Stimulated activated CD4-positive, alpha-beta T cell treated with anti-CD3 and anti-CD28 coated beads, Interleukin-15, amount 100 ng/mL, for 1 hour (primary cell): ENCODE measurements at places on chromosomes 13 and 19.

- DNase-seq = no peak
Observed at GRCh38 chr13:105448811-105449210, 1086.7 kb downstream of the EFNB2 start.

DNA sequence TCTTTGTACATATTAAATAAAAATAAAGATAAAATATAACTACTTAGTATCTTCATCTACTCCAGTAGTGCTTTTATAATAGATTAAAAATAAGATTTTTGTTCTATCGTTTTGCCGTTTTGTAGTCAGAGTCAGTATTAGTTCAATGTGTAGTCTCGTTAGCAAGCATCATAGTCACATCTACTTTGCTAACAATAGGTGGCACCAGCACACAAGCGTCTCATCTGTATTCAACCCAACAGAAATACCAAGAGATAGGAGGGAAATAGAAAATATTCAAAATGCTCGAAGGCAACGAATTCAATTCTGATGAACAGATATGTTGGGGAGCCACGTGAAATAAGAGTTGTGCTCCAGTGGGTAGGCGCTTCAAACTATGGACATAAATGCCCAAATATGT, 21.4 kb upstream of the MICU2 start:
- DNase-seq = no peak

DNA sequence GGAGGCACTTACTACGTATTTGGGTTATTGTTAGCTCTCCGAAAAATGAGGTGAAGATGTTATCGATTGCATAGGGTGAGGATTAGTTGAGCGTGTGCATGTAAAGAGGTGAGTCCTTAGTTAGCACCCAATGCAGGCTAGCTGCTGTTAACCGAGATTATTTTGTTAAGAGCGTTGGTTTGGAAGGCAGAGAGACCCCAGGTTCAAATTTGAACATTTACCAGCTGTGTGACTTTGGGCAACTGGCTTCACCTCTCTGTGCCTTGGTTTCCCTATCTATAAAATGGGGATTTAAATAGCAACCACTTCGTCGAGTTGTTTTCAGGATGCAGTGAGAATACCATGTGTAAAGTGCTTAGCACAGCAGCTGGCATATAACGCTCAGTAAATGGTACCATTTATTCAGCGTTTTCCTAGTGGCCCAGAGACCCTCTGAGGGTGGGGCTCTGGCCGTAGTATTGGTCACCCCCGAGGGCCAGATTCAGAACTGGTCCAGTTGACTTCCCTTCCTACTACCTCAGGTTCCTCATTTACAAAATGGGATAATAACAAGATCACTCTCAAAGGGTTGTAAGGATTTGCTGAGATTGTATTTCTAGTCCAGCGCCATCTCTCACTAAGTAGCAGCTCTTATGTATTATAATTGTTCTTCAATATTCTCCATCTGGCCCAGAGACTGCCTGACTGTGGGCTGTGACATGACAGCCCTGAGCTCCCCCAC, 887 bp downstream of the SIPA1L3 start:
- no peak for DNase-seq

- no peak for DNase-seq
Observed at GRCh38 chr19:35596366-35596999, 10.5 kb downstream of the PMIS2 start.

DNA sequence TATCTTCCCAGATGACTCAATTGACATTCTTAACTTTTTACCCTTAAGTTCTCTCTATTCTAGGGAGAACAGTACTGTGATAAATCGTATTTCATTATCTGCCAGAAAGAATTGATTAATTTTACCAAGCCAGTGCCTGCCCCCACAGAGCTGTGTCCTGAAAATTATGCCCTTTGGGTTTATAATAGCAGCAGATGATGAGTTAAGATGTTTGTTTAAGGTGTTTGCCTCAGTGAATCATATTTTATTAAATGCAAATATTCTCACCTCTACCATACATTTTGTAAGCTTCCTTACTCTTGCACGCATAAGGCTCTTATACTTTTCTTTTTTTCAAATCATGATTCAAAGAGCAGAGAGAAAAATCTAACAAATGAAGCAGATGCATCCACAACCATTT, 318.6 kb downstream of the DCT start:
- DNase-seq = no peak

GRCh38 chr13:98826146-98826545, 73.7 kb upstream of the SLC15A1 start:
- no peak for DNase-seq

- no peak for DNase-seq
Observed at GRCh38 chr19:4064496-4065260, 2.0 kb downstream of the ZBTB7A start.

DNA sequence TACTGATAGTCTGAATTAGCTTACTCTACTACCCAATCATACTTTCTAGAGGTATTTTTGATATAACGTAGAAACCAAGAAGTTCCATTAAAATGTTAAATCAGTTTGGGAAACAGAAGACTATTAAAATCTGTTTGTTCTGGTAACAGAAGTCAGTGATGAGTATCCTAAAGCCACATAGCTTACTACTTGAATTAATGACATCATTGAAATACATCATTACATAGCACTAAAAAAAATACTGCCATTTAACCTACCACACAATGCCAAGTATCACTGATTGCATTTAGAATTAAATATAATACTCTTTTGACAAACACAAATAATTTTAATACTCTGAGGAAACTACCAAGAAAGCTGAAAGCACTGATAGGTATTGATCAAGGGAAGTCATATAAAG, 5.4 kb downstream of the MRPS31 start:
- no peak for DNase-seq

GRCh38 chr19:11176466-11177193, 20.7 kb downstream of the KANK2 start:
- DNase-seq = no peak

DNA sequence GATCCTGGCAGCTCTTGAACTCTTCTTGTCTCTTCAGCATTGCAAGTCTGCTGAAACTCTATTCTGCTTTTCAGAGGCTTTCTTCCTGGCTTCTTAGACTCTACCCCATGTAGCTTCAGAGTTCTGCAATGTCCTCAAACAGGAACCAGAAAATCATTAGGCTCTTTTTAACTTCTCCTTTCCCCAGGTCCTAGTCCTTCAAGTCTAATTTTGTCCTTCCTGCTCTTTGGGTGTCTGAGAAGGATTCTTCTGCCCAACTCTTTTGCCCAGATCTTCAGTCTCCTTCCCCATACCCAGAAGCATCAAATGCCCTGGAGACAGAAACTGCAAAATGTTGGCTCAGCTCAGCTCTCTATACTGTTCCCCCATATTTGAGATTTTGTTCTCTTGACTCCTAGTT, 50.0 kb upstream of the CALM3 start:
- DNase-seq = no peak

DNA sequence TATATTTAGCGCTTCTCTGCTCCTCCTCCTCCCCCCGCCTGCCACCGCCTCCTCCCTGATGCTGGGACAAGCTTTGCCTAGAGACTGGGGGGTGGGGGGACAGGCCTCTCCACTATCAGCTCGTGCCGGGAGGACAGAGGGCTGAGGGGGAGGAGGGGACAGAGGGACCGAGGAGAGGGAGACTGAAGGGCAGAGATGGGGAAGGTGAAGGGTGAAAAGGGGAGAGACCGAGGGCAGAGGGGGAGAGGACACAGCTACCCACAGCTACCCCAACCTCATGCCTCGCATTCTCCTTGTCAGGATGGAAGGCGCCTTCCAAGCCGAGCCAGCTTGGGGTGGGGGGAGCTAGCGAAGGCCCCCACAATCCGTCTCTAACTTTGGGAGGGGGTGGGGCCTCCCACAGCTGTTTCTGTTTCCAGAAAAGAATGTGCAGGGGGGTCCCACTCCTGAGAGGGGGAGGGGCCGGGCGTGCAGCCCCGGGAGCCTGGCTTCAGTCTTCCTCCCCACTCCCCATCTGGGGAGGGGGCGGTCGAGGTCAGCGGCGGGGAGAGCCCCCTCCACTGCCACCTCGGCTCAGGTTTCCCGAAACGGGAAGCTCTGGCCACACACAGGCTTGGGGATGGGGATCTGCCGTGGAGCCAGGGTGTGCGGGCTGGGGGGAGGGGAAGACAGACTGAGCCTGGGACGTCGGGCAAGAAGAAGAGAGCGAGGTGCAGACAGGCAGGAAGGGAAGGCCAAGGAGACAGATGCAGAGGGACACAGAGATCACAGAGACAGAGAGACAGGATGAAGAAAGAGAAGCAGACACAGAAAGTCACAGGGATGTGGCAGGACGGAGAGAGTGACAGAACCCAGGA, 1.6 kb downstream of the DACT3 start:
- DNase-seq = no peak

- no peak for DNase-seq
Observed at GRCh38 chr13:80199067-80199466, 141.9 kb downstream of the SPRY2 start.

DNA sequence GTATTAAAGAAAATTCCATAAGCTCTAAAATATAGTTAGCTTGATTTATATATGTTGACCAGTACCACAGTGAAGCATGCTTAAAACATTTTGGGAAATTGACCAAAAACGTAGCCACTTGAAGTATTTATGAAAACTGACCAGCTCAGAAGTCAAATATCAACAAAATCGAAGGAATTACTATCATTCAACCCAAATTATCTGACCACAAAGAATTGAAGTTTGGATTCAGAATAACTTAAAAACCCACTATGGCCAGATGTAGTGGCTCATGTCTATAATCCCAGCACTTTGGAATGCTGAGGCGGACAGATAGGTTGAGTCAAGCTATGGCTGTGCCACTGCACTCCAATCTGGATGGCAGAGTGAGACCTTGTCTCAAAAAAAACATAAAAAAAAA, 31.9 kb downstream of the GPALPP1 start:
- no peak for DNase-seq

- DNase-seq = no peak
Observed at GRCh38 chr13:113113846-113114271, 8.3 kb downstream of the F7 start.

DNA sequence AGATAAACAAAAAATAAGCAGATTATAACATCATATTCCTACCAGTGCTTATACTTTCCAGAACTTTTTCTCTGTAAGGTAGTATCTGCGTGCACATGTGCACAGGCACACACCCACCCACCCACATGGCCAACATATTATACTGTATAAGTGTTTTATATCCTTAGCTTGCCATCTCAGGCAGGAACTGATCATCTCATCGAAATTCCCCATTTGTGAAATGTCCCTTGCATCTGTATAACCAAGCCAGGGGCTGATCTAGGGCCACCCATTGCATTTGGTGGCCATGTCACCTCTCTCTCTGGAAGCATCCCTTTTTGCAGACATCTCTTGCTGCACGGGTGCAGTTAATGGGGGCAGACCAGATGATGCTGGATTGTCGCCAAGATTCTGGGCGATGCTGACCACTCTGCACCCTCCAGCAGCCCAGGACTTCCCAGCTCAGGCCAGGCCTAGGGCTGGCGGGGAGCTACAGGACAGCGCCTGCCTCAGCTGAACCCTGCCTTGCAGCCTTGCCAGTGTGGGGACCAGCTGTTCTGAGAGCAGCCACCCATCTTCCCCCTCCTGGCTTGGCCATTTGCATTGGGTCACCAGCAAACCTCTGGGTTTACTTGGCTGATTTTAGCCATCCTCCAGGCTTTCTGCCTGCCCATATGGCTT, 95.9 kb downstream of the SLC7A1 start:
- no peak for DNase-seq

DNA sequence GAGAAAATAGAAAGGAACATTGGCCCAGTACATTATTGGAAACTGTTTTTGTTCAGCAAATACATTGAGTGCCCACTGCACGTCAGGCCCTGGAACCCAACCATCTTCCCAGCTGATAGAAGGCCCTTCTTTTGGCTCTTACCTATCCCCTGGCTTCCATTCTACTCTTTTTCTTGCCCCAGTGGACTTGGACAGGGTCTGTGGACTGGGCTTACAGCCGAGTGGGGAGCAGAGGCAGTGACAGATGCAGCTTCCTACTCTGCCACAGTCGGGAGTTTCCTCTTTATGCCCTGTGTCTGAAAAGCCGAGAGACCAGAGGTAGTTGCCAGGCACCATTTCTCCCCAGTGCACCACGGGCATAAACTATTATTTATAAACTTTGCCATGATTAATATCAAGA, 70.4 kb downstream of the ARHGAP35 start:
- no peak for DNase-seq

DNA sequence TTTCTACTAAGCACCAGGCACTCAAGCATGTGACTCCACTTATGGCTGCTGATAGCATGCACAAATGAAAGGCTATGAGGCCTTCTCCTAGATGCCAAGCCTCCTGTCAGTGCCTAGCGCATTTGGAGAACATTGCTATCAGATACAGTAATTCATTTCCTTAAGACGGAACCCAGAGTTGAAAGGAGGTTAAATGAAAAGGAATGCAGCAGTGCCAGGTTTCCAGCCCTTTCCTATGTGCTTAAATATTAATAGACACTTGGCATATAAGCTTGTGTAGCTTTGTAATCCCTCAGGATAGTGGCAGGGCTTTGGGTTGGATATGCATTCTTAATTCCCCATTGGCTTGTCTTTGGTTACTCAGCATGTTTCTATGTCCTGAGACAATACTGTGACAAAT, 140.1 kb upstream of the FRY start:
- no peak for DNase-seq

DNA sequence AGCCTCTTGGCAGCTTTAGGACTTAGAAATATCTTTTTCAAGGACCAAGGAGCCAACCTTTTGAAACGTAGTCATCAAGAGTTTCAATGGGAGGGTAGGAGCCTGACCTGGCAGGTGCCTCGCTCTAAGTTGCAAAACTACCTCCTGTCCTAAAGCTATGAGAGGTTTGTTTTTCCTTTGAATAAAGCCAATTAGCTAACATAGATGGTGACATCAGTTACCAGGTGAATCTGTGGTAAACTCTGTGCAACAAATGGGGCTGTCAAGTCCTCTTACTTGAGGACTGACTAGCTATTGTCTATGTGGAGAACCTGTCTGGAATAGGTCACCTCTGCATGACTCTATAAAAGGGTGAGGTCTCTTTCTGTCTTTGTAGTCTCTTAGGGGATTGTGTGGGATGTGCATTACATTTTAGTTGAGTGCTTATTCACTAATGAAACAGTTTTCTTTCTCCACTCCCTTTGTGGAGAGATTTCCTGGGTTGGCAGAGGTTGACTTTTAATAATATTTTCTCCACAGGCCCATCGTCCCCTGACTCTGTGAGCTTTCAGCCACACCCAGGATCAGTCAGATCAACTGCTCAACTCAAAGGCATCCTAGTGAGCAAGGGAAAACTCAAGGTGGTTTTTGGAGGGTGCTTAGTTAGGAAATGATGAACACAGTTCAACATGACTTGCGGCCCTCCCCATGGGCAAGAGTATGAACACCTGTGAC, 9.9 kb downstream of the ARL11 start:
- DNase-seq = no peak

DNA sequence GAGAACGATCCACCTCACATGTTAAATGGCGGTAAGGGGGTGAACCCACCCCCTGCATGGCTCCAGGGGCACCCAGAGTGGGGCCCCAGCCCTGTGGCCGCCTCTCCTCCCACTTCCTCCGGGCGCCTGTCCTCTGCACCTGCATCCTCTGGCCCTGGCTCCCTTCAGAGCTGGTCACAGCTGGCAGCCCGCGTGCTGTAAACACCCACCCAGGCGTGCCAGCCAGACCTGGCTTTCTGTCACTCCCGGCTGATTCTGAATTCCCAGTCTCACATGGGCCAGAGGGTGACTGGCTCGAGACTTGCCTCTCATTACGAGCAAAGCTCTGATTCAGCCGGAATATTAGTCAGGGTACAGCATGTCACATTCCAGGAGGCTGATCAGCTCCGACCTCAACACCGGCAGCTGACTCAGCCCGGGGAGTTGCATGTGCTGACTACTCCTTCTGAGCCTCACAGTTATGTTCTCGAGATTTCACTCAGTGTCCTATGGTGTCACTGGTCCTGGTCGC, 75.1 kb downstream of the GNG7 start:
- no peak for DNase-seq
